ENCODE measurements at places on chromosomes 3 and 15.

DNA sequence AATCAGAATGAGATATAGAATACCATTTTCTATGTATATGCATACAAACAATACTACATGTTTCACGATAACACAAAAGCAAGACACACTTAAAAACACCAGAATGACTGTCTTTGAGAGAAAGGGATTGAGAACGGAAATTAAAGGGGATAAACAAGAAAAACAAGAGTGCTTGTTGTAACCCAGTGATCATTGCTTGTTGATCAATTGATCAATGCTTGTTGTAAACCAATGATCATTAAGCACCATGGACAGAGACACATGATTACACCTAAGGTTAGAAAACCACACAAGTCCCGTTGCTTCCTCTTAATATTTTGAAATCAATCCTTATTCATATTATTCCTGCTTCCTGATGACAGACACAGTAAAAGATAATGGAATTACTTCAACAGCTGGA, 1.1 kb upstream of the OR4F15 start:
- DNase-seq, result no peak

DNA sequence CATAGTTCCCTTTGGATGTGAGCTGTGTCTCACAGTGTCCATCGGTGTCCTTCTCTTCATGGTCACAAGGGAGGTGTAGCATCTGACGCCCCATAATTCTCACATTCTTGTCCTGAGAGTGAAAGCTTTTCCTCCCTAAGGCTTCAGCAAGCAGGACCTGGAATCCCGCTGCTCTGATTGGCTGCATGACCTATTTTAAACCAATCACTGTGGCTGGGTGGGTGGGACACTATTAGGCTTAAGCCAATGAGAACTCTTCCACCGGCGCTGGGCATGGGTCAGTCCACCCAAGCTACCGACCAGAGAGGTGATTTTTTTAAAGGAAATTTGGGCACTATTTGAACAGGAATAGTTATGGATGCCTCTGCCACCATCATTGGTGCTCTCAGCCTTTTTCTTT, 385.9 kb downstream of the MFSD1 start:
- DNase-seq, result no peak

- DNase-seq, result no peak
Measured at GRCh38 chr3:125186261-125186787, 26.2 kb downstream of the SLC12A8 start.

- no peak for DNase-seq
Measured at GRCh38 chr3:54988302-54988837, 60.5 kb upstream of the LRTM1 start.

GRCh38 chr15:60255390-60255789, 142.4 kb downstream of the ANXA2 start:
- no peak for DNase-seq

- DNase-seq, result no peak
Measured at GRCh38 chr3:64255741-64256340, 30.6 kb upstream of the PRICKLE2 start.

GRCh38 chr3:13193320-13194284, 120.4 kb upstream of the IQSEC1 start:
- DNase-seq, result no peak

DNA sequence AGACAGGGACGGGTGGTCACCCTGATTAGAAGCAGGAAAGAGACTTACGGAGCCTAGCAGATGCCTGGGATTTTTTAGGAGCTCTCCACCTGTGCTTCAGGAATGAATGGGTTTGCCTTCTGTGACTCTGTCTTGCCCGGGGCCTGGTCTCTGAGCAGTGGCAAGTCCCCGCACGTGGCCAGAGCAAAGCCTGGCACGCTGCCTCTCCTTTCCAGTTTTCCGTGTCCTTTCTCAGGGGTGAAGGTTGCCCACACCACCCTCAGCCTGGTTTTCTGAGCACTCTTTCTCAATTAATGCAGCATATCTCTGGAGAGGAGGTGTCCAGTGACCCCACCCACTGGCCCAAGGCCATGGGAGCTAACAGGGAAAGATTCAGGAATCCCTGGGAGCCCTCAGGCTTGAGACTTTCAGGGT, 14.5 kb upstream of the CHST14 start:
- DNase-seq, result no peak

DNA sequence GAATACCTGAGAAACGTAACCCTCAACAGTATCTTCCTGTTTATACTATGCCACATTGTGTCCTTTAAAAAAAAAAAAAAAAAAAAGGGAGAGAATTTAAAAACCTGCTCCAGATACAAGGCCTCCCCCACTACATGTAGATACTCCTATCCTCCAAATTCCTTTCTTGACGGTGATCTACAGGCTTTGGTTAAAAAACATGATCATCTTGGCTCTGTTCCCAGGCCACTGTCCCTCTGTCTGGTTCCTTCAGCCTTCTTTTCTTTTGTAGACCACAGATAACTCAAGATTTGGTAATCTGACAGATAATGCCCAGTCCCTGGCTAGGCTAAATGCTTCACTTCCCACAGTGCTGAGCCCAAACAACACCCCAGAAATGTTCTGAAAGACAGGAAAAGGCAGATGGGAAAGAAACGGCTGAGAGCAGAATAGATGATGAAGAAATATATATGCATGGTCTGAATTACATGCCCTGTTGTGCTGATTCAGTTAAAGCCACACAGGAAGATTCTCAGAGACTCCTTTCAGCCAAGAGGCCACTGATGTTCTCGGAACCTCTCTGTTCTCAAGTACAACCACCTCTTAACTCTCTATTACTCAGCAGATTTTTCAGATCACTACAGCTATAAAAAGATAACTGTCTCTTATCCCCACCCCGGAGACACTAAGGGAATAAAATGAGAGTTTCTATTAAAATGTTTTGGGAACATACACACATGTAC, 48.3 kb downstream of the NPTN start:
- no peak for DNase-seq

- DNase-seq, result no peak
Measured at GRCh38 chr3:69368129-69368741, 17.7 kb downstream of the FRMD4B start.

DNA sequence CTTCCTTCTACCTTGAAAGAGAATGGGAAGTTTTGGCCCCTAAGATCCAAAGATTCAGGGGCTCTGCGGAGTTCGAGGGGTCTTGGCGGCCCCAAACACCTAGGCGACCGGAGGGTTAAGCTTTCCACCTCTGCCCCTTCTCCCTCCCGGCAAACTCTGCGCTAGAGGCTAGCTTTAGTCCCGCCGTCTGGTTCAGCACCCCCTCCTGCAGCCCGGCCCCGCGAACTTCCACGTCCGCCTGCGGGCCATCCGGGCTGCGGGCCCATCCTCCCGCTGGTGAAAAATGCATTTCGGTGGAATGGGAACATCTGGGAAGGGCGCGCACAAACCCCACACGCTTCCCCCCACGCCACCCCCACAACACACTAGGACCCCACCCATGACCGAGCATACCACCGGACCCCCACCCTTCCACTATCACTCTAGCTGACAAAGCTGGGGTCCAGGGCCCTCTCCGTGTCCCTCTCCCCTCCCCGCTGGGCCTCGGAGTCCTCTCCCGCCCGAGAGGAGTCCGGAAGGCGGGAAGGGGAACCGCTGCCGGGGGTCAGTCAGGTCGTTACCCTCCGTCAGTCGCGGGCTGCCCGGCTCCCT, 1.0 kb downstream of the SHOX2 start:
- DNase-seq, result no peak

DNA sequence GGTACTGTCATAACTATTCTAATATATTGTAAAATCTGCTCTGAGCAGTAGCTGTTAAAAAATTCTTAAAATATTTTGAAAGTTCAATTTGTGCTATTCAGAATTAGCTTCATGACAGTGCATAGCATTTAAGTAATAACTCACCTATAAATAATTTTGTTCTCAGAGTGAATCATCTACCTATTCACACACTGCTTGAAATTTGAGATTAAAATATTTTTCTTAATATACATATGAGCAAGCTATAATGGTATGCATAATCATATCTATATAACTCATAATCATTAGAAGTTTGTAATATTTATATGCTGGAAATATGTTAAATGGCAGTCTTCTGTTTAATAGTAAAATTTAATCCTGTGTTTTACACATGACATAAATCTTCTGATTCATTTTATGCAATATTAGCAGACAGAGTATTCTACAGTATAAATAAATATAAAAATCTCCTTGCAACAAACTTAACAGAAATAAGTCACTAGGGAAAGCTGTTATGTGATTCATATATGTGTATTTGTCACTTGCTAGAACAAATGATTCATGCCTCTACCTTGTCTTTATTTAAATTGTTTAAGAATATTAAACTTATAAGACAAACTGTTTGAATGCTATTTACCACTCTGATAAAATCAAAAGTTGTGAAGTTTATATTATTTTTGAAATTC, 710.8 kb downstream of the PLOD2 start:
- no peak for DNase-seq

DNA sequence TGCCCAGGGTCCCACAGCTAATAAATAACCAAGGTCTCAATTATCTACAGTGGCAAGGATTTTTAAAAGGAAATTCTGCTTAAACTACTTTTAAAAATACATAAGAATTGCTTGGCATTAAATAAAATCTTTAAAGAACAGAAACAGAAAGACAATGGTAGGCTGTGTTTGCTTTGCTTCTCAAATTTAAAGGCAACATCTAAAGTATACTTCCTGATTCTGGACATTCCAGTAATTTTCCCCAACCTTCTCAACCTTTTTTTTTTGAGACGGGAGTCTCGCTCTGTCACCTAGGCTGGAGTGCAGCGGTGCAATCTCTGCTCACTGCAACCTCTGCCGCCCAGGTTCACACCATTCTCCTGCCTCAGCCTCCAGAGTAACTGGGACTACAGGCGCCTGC, 5.3 kb downstream of the VPS13C start:
- DNase-seq, result no peak

- DNase-seq, result no peak
Measured at GRCh38 chr15:73989001-73989798, 2.9 kb downstream of the STOML1 start.

DNA sequence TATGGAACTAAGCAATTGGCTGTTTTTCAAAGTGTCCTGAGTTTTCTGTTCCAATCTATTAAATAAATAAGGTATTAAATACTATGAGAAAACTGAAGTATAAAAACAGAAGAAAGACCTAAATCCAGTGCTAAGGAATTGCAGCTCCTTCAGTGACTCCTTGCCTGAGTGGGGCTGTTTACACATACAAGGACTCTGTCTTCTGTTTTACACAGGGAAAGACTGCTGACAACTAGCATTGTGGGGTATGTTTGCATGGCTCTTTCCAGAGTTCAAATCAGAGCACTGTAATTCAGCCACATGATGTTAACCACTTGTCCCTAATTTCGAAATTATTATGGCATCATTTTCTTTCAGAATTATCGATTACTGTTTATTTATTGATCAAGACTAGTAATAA, 31.3 kb upstream of the MEIS2 start:
- DNase-seq, result no peak

DNA sequence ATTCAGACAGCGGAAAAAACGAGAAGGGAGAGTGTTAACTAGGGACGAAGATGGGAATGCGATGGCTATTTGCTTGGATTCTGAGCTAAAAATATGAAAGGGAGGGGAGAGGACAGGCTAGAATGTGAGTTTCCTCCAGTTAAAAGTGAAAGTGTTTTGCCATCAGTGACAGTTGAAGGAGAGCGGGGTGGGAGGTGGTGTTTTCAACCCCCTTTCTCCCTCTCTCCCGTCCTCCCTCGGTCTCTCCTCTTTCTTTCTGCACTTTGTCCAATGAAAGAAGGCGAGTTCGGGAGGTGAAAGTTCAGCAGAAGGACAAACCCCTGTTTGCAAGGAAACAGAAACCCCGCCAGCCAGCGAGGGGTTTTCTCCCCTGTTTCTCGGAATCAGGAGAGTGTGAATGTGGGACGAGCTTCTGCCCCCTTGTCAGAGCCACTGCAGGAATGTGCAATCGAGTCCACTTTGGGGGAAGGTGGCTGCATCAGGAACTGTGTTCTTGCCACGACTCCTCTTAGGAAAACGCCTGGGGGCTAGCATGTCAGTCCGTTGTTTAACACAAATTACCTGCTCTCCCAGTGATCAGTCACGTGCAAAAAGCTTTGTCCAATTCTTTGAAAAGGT, 975 bp upstream of the FOXP1 start:
- peak; percentile 44 for DNase-seq

- no peak for DNase-seq
Measured at GRCh38 chr3:74617776-74618175, 3.3 kb upstream of the CNTN3 start.

- DNase-seq, result no peak
Measured at GRCh38 chr15:59545573-59545972, 66.0 kb upstream of the GCNT3 start.

DNA sequence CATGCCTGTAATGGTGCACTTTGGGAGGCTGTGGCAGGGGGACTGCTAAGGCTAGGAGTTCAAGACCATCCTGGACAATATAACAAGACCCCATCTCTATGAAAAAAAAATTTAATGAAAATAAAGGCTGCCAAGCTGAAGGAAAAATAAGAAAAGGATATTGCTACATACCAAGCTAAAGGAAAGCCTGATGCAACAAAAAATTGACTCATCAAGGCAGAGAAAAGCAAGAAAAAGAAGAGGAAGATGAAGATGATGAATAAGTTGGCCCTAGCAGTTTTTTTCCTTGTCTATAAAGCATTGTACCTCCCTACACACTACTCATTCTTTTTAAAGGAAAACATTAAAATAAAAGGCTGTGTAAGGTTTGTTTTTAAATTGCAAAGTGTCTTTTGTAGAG, 441.9 kb upstream of the MDFIC2 start:
- DNase-seq, result no peak

DNA sequence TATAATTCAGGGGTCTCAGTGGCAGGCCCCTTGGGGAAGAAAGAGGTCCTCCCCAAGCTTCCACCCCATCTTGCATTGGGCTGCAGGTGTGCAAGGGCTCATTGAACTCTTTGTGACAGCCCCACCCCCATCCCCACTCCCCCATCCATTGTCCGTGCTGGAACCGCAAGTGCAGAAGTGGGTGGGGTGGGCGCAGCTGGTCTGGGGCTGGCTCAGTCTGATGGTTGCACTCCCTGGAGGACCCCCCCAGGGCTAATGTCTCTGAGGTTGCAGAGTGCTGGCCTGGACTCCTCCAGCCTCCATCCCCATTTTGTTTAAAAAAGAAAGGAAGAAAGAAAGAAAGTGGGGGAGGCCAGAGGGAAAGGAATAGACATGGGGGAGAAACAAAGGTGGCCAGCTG, 42.3 kb upstream of the ARL8B start:
- DNase-seq, result no peak

DNA sequence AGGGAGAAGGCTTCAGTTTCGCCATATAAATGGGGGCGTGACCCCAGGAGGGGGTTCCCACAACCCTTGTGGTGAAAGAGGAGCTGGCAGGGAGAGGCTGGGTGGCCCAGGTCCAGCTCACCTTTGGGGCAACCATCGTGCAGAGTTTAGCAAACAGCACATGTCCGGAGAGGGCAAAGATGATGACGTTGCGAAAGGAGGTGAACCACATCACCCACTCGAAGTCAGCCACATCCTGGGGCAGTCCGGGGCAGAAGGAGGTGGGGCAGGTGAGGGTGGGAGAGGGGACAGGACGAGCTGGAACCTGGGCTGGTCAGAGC, 3.7 kb downstream of the HHATL start:
- no peak for DNase-seq

Measured in stimulated activated CD4-positive, alpha-beta T cell treated with anti-CD3 and anti-CD28 coated beads, TNF-alpha, amount 100 ng/mL, for 4 hours (primary cell).